ENCODE measurements at places on chromosomes 3 and 15.

DNA sequence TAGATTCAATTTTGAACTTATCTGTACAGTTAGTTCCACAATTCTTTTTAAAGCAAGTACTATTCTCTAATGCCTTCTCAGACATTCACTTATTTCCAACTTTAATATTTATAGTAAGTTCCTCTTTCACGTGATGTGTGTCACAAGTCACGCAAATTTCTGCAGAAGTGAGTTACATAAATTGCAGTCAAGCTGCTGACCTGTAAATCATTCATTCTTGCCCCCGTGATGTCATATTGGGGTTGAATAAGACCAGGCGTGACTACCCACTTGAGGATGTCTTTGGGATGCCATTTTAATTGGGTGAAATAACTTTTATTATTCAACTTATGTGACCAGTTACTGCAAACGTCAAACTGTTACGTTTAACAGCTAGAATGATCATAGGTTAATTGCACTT lies 15.1 kb downstream of the PPARG start:
- DNase-seq, result no peak

- no peak for DNase-seq
These were observed 32.2 kb downstream of the SSR3 start for GRCh38 chr3:156522673-156523072.

GRCh38 chr3:129958755-129959154 lies 15.8 kb upstream of the TRH start:
- DNase-seq, result no peak

- DNase-seq, result peak; percentile 31
These were observed 817 bp downstream of the CLK3 start for GRCh38 chr15:74616366-74616939.

DNA sequence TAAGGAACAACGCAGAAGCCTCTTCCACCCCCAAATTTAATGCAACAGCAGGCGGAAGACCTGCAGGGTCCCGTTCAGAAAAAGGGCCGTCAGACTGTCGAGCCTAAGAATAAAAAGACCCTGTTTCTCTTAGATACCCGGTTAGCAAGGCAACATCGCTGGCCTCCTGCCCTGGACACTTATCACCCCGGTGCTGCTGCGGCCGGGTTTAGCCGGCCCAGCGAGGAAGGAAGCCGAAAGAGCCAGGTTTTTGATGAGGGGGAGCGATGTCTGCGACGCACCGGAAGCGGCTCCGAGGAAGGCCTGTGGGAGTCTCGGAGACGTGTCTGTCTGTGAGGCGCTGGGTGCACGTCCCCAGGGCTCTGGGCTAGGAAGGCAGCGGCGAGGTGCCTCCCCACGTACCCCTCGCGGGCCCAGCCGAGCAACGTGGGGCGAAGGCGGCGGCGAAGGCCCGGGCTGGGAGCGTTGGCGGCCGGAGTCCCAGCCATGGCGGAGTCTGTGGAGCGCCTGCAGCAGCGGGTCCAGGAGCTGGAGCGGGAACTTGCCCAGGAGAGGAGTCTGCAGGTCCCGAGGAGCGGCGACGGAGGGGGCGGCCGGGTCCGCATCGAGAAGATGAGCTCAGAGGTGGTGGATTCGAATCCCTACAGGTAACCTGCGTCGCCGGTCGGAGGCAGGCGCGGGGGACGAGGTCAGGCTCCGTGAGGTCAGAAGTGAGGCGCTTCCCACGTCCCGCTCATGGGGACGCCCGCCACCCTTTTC lies at the start of gene UBA5:
TSS of gene UBA5 (plus strand) at position 278 of the 759 bp plus-strand sequence. CDS start at position 487, 209 bp downstream.
- DNase-seq, result peak; percentile 75

- DNase-seq, result peak; percentile 75
These were observed 182.3 kb upstream of the FAM3D start for GRCh38 chr3:58848826-58849225.

DNA sequence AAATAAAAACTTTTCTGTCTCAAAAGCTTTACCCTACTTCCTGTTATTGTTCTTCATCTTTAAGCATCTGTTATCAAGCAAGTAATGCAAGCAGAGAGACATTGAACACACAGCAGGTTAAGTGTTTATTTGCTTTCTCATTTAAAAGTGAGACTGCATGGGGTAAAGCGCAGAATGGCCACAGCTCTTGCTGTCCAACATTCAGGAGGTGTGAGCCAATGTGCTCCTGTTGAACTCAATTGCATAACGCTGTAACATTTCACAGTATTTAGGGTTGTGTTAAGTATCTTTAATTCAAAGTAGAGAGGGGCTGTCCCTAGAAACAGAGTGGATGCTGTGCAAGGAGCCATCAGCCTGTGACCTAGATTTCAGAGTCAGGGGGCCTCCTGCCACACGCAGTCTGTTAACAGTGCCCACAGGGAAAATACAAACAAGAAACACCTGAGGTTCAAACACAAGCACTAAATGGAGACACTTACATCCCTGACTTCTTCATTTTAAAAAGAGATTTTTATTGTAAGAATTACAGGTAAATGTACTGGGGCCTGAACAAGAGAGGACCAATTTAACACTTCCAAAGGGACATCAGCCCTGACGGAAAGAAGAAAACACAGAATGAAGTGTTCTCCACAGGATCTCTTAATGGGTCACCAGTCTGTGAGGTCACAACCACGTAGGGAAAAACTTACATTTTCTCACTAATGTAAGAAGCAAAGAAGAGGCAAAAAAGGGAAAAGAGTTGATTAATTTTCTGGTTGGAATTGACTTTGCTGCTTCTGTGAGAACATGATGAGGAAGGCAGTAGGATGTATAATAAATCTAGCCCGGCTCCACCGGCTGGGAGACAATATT lies 815.1 kb downstream of the VGLL3 start:
- no peak for DNase-seq

- DNase-seq, result no peak
These were observed 11.4 kb downstream of the LAMP3 start for GRCh38 chr3:183151086-183151485.

DNA sequence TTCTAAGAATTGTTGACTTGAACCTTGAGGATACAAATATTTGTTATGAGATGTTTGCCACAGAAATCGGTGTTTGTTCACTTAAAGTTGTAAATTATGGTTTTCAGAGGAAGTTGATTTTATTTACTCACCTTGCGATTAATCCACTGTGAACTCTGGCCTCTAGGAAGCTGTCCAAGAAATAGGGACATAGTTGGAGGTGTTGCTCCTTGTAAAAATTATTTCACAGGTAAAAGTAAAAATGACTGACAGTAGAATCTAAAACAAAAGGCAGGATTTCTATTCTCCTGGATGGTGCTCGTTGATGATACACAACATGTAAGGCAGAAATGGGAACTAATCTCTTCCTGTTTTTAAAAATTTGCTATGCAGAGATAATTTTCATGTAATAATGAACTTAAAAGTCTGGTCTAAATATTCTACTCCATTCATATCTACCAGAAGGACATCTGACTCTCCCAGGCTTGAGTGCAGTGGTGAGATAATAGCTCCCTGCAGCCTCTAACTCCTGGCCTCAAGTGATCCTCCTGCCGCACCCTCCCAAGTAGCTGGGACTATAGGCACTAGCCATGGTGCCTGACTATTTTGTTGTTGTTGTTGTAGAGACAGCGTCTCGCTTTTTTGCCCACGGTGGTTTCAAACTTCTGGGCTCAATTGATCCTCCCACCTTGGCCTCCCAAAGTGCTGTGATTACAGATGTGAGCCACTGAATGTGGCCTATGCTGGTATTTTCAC lies 17.1 kb upstream of the LZTFL1 start:
- no peak for DNase-seq

GRCh38 chr15:82663186-82663600 lies 16.0 kb upstream of the CPEB1 start:
- no peak for DNase-seq

GRCh38 chr3:87201727-87202126 lies 25.4 kb upstream of the CHMP2B start:
- DNase-seq, result peak; percentile 24

DNA sequence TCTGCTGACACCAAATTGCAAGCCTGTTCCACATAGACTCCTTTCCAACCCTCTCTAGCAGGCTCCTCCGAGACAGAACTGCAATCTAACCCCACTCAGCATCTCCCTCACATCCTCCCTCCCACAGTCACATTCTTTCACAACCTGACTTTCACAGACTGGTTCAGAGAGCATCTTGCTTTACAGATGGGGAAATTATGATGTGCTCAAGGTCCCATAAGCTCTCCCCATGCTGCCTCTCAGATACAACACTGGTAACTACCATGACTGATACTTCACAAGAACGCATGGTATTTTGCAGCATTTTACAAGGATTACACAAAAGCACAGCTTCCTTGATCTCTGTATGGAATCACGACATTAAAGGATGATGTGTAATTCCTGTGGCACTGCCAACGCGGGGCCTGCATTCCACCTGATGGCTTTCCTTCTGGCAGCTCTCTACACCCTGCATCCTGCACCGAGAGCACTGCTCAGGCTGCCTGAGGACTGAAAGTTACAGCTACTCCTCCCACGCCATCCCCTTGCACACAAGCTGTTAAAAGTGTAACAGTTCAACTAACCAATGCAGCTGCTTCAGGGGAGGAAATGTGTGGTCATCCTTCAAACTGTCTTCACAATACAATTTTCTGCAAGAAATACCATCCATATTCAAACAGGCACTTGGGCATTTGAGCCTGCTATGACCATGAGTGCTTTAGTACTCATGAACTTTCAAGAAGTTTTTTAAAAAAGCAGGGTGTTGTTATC lies 27.6 kb downstream of the TBC1D2B start:
- DNase-seq, result no peak

DNA sequence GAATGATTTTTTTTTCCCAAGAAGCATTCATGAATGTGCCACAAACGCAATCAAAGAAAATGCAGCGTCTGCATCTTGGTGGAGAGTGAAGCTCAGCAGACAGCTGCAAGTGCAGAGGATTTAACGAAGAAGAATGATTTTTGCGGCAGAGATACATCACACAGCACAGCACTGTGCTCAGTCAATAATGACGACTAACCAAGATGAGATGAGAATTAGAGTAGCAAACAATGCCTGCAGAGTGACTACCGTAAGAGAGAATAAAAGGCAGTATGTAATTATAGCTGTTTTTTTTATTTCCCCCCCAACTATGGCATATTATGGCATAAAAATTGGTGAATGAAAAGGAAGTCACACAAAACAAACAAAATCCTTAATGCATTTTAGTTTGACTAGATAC lies 218.0 kb upstream of the ROBO1 start:
- no peak for DNase-seq

- DNase-seq, result no peak
These were observed 230.1 kb upstream of the UBE2E1 start for GRCh38 chr3:23575697-23576096.

DNA sequence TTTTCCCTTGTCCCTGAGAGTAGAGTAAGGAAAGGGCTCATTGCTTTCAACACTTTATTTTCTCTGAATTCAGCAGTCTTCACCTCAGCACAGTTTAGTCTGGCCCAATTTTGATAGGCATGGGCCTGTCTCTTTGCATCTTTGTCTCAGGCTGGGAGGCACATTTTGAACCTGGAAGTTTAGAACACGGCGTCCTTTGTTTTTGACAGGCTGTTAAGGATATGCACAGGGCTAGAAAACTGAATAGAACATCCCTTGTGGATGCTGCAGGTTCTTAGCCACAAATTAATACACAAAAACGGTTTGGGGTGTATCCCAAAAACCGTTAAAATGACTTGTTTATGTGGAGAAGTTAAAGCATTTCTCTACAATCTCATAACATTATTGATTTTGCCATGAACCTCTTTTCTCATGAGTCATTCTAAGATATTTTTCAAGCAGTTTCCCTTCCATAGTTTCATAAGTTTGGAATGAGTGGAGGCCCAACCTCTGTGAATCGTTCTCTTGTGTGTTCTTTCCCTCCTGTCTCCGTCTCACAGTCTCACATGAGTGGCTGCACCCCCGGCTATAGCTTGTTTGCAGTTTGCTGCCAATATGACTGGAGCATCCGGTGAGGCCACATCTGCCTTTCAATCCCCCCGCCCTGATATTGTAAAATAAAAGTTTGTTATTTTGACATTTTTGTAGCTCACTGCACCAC lies 192.9 kb upstream of the EIF1B start:
- DNase-seq, result no peak

DNA sequence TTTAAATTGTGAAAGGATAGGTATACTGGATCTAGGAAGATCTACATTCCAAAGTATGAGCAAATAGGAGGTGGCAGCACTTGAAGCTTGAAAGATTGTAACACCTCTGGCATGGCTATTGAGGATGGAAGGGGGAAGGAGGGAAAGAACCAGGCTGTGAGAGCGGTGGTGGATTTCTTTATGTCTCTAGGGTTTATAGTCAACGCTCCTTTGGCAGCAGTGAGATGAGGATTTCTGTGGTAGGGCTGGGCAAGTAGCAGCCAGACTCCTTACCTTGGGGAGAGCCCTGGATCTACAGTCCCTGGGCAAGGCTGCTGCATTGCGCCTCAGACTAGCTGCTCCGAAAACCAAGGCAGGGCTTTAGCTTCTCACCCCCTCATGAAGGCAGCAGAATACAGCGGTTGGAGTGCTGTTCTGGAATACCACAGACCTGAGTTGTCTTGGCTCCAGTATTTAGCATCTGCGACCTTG lies 53.2 kb downstream of the MEF2A start:
- DNase-seq, result no peak

DNA sequence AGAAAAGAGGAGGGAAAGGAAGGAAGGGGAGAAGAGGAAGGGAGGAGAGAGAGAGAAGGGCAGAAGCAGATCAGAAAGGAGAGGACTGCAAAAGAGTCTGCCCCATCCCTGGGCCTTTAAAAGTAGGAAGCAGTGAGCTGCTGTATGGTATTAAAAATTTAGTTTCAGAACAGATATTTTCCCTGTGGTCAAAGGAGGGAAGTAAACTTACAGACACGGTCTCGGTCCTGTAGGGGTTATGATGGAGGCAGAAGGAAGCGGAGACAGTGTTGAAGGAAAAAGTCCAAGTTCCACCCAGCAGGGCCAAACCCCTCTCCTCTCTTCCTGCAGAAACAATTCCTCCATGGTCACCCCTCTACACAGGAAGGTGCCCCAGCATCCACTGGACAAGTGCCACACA lies 122.0 kb upstream of the PROK2 start:
- DNase-seq, result no peak

- no peak for DNase-seq
These were observed 28.0 kb upstream of the MNS1 start for GRCh38 chr15:56492791-56493555.

DNA sequence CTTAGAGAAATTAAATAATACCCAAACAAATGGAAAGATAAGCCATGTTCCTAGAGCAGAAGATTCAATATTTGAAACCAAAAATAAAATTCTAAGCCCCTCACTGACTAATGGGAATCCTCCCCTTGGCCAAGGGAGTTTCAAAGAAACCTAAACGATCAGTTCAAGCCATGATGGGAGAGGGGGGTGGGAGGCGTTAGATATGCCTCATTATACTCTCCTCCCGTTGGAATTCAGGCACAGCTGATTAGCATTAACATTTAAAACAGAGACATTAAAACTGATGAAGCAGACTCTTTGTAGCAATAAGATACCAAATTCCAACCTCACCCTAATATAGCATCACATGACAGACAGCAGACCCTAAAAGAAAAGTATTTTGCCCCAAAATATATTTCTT lies 32.9 kb downstream of the OCA2 start:
- no peak for DNase-seq

- DNase-seq, result no peak
These were observed 160.5 kb upstream of the CCDC54 start for GRCh38 chr3:107216711-107217110.

DNA sequence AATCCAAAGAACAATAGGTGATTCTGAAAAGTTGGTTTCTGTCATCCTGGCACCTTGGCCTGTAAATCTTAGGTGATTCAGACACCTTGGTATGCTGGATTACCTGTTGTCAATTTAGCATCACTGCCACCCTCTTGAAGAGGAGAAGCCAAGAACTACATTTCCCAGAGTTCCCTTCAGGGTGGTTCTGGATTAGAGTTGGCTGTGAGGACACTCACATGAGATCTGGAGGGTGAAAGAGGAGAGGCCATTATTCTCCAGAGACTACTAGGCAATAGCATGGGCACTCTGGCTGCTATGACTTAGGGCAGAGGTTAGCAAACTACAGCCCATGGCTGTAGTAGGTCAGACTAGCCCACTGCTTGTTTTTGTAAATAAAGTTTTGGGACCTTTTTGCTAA lies 41.7 kb upstream of the CORO2B start:
- no peak for DNase-seq

Data from NCI-H2171 treated with DMSO at 0.1 percent for 48 hours (cell line).